ENCODE measurements at places on chromosomes 5 and 9. TPM values are rescaled to one million over a fixed set of nuclear protein-coding genes. Genes with fewer than 3 reads are reported as not detected.

GRCh38 chr5:55320571-55320970 lies 12.8 kb downstream of the MTREX start:
- no peak for DNase-seq

GRCh38 chr5:147555176-147555575 lies 45.3 kb upstream of the DPYSL3 start:
- DNase-seq: no peak

NEUROG1 gene
- not detected for total RNA-seq

- DNase-seq: no peak
Measured at GRCh38 chr5:114686356-114686755, 324.5 kb downstream of the KCNN2 start.

CCNJL gene
- 8.5 TPM for total RNA-seq

SLF1 gene
- 4.3 TPM for total RNA-seq

GRCh38 chr5:26343801-26344325 lies 694.5 kb downstream of the CDH9 start:
- no peak for DNase-seq

DNA sequence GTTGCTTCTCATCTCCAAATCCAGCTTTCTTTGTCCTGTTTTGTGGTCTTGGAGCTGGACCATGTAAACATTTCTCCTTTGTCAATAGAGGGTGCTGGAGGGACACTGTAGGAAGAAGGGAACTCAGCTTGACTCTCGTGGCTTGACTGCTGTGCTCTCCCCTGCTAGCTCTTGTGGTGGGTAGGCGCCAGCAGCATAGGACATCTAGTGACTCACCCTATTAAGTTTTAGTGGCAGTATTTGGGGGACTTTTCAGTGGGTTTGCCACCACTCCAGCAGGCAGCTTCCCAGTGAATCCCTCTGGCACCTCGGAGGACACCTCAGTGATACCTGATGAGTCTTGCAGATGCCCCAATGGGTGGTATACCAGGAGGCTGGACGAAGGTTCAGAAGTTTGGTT lies 97.8 kb downstream of the TSSK1B start:
- DNase-seq: peak; percentile 73

TAF11L9 gene
- not detected for total RNA-seq

DNA sequence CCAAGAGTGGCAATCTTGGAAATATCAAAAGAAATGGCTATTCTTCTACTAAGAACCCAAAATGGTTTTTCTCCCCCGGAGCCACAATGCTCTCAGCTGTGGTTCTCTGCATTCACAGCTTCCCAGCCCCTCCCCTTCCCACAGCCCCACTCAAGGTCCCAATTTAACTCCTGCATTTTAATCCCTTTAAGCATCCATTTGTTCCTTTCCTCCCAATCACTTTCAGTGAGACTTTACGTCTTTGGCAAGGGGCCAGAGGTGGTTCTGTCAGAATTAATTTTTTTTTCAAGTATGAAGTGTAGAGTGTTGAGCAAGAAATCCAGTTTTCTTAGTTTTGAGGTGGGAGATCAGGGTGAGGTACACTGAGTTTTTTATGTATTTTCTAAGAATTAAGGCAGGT lies 256.9 kb downstream of the GLIS3 start:
- no peak for DNase-seq

KCNMB1 gene
- total RNA-seq: not detected

DNA sequence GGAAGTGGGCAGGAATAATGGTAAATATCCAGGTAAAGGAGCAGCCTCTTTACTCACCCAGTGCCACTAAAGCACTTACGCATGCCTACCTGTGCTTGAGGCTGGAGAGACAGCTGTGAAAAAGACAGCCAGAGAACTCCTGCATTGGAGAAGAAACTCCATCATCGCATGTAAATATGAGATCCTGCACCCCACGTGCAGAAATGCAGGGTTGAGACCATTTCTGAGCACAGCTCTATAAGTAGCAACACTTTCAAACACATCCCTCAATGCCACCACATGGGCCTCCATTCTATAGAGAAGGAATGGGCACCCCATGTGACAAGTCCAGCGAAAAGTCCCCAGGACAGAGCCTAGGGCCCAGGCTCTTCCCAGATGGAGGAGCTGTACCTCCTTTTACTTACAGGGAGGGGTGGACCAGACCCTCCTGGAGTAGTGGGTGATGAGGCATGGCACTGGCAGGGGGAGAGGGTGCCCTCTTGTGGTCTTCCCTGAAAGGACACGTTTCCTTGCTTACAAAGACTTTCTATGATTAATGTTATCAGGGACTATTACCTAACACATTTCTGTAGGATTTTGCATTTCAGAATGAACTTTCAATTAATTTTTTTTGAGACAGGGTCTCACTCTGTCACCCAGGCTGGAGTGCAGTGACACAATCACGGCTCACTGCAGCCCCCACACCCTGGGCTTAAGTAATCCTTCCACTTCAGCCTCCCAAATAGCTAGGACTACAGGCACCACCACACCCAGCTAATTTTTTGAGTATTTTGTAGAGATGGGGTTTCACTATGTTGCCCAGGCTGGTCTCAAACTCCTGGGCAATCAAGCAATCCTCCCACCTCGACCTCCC lies 55.3 kb upstream of the IL17B start:
- no peak for DNase-seq

POMT1 gene
- 28.4 TPM for total RNA-seq

- no peak for DNase-seq
Measured at GRCh38 chr9:127644146-127644827, 32.2 kb downstream of the STXBP1 start.

IL3 gene
- not detected for total RNA-seq

PCDHGA7 gene
- 0.64 TPM for total RNA-seq

GRCh38 chr9:84177407-84177806 lies 163.2 kb downstream of the SLC28A3 start:
- DNase-seq: no peak

- DNase-seq: no peak
Measured at GRCh38 chr5:143466632-143467031, 63.1 kb upstream of the NR3C1 start.

DNA sequence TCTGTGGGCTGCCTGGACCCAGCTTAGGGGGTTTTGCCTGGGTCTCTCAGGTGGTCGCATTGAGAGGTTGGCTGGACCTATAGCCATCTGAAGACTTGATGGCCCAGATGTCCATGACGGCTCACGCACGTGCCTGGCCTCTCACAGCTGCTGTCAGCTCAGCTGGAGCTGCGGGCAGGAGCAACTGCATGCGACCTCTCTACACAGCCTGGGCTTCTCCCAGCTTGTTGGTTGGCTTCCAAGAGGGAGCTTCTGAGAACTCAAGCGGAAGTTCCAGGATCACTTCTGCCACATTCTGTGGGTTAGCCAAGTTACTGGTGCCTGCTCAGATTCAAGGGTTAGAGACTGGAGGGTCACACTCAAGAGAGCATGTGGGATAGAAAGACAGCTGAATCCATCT lies 99.2 kb downstream of the DAPK1 start:
- DNase-seq: no peak

DNA sequence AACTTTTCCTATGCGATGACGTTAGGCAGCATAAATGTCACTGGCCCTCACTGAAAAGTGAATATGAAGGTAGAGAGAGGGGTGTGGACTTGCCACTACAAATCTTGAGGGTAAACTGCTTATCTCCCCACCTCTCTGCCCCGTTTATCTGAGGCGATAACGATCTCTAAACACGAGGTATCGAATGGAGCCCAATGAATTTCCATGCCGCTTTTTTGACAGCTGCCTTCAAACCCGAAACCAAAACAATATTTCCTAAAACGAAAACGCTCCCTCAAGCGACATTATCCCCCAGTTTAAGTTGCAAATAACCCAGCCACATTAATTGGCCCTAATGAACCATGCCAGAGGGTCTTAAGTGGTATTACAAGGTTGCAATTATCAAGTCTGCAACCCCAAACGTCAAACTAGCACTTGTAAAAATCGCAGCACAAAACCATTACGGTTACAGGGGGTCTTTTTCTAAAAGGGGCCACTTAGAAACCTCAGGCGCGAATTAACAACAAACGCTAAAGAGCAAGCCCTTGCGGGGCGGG lies 1.4 kb downstream of the NR3C1 start:
- no peak for DNase-seq

DNA sequence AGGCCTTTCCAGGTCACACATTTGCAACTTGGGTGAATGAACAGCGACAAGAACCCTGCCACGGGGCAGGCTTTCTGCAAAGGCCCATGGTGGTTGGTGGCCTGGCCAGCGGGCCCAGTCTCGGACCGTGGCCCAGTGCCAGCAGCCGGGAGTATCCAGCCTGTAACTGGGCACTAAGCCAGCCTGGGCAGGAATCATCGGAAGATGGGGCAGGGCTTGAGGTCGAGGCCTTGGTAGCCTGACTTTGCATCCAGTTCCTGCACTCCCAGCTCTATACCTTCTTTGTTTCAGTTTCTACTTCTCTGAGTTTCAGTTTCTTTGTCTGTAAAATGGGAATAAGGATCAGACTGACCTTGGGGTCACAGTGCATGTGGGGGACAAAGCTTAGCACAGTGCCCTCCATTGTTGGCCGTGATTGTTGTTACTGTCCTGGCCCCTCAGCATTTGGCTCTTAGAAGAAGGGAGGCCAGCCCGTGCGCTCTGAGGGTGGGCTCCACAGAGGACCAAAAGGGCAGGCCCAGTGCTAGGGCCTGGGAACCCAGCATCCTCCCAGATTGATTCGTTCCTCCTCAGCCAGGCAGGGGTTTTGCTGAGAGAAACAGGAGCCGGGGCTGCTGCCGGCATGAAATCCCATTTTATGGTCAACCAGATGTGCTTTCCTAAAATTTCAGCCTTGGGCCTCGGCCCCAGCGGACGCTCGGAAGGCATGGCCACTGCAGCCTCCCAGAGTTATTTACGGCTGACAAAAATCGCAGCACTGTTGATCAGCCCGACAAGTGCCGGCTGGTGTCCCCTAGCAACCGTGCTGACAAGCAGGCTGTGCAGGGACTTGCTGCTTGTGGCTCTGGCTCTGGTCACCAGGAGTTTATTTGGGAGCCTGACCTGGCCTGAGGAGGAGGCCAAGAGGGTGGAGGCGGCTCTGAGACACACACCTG lies 43.6 kb downstream of the JADE2 start:
- DNase-seq: peak; percentile 87

DCTN4 gene
- total RNA-seq: 29.7 TPM

- DNase-seq: no peak
Measured at GRCh38 chr9:126304207-126304970, 22.2 kb upstream of the MVB12B start.

- no peak for DNase-seq
Measured at GRCh38 chr5:75433814-75434506, 77.5 kb downstream of the CERT1 start.

WDR38 gene
- not detected for total RNA-seq

DNA sequence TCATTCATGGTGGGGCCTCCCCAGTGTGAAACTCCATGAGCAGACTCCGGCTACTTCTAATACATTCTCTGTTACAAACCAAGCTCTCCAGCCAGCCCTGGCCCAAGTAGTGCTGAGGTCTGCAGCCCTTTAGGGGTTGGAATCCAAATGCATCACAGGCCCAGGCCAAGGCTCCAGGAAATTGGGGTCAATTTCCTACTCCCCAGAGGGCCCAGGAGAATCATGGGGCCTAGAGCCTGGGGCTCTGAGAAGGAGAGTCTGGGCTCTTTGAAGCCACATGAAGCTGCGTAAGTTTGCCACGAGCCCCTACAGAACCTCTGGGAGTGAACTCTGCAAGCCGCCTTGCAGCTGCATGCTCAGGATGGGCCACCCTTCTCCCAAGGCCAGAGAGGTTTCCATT lies 206.4 kb downstream of the PAPPA start:
- DNase-seq: no peak

GRCh38 chr5:1437226-1437829 lies 7.9 kb downstream of the SLC6A3 start:
- DNase-seq: peak; percentile 40

ANKDD1B gene
- 0.51 TPM for total RNA-seq

- no peak for DNase-seq
Measured at GRCh38 chr5:83219495-83219894, 142.1 kb downstream of the XRCC4 start.

FABP6 gene
- total RNA-seq: not detected

C9 gene
- under 0.01 TPM for total RNA-seq

NR5A1 gene
- total RNA-seq: not detected

SH3RF2 gene
- total RNA-seq: not detected

VCAN gene
- 0.25 TPM for total RNA-seq

DNA sequence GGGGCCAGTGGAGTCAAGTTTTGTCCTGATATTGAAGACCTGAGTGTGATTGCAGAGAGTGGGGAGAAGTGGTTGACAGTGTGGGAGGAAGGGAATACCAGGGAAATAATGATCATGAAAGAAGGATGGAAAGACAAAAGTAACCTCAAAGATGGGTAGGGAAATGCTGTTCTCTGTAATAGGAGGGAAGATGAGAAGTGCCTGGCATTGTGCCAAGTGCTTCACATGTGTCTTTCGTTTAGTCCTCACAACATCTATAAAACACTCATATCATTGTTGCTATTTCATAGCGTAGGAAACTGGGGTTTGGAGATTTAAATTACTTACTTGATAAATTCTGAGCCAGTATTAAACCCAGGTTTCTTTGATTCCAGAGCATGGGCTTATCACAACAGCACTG lies 472.3 kb downstream of the LRRC70 start:
- DNase-seq: no peak

FOXI1 gene
- not detected for total RNA-seq

GRCh38 chr9:137953683-137954438 lies 76.3 kb downstream of the CACNA1B start:
- no peak for DNase-seq

SPINK5 gene
- 0.13 TPM for total RNA-seq

- no peak for DNase-seq
Measured at GRCh38 chr5:55276771-55277170, 30.7 kb downstream of the DHX29 start.

Measured in dermis microvascular lymphatic vessel endothelial cell (primary cell).